Activated T-cell treated with anti-CD3 and anti-CD28 coated beads, Interleukin-2, amount 50 U/mL, for 72 hours (primary cell): ENCODE measurements at places on chromosomes 2 and 18. TPM values are rescaled to one million over a fixed set of nuclear protein-coding genes. Genes with fewer than 3 reads are reported as not detected.

C1QL2 gene
- total RNA-seq = not detected

PAX8 gene
- 4.3 TPM for total RNA-seq

MAIP1 gene
- 34.6 TPM for total RNA-seq

ACADL gene
- not detected for total RNA-seq

SLC11A1 gene
- total RNA-seq = not detected

CHRNG gene
- not detected for total RNA-seq

INPP5D gene
- 64.8 TPM for total RNA-seq

UCN gene
- total RNA-seq = 7.6 TPM

KCNK3 gene
- not detected for total RNA-seq

NAGK gene
- 51.3 TPM for total RNA-seq

GRCh38 chr18:6960656-6961055 lies 156.9 kb downstream of the LAMA1 start:
- DNase-seq = no peak

DNA sequence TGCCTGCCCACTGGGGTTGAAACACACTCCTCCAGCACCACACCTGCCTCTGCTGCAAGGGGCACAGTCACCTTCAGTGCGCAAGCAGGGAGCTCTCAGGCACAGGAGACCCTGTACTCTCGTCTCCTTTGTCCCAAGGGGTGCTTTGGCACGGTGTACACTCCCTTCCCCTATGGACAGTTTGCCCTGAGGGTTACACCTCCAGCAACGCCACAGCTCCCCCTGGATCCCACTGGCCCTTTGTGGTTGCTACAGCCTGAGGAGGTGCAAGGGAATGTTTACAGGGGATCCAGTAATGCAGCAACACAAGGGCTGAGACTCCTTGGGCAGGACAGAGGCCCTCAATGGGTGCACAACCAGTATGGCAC lies 45.2 kb upstream of the FAM117B start:
- DNase-seq = no peak

DNA sequence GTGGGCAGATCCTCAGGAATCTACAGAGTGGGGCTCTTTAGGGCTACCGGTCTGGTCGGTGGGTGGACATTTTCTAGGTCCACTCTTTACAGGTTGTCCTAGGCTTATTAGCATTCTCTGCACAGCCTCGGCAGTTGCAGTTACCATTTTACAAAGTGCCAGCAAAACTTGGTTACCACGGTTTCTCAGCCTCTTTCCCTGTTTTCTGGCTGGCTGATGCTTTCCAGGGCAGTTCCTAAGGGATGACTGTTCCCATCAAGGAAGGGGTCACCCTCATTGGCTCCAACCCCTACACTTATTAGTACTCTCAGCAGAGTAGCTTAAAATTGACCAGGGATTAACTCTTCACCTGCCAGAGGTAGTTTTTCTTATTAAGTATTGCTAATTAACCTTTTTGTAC lies 2.0 kb upstream of the AQP4 start:
- no peak for DNase-seq

DNA sequence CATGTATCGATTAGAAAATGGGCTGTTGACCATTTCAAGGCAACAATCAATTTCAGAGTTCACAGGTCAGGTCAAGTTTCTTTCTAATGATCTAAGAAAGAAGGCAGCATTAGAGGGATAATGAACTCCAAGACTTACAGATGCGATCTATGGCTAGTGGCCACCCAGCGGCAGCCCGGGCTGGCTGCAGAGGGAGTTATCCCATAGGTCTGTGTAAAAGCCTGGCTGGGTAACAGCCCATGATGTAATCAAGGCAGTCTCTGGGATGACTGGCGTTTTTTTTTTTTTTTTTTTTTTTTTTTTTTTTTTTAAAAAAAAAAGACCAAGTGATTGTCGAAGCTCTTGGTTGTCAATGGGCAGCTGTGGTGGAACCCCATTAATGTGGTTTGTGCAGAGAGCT lies 171.1 kb upstream of the SKOR2 start:
- no peak for DNase-seq

DNA sequence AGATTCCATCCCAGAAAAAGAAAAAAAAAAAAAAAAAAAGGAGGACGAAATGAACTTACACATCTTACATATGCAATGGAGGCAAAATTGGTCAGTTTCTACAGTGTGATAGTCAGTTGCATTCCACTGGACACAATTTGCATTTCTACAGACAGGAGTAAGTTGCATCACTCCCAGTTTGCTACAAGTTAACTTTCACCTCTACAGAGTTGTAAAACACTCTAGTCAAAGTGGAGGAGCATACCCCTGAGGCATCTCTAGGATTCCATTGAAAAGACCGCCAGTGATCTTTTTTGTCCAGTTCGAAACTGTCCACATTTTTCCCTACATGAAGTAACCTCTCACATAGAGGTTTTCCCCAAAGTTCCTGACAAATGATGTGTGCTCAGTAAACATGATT lies 202.8 kb downstream of the VAPA start:
- DNase-seq = no peak

DNA sequence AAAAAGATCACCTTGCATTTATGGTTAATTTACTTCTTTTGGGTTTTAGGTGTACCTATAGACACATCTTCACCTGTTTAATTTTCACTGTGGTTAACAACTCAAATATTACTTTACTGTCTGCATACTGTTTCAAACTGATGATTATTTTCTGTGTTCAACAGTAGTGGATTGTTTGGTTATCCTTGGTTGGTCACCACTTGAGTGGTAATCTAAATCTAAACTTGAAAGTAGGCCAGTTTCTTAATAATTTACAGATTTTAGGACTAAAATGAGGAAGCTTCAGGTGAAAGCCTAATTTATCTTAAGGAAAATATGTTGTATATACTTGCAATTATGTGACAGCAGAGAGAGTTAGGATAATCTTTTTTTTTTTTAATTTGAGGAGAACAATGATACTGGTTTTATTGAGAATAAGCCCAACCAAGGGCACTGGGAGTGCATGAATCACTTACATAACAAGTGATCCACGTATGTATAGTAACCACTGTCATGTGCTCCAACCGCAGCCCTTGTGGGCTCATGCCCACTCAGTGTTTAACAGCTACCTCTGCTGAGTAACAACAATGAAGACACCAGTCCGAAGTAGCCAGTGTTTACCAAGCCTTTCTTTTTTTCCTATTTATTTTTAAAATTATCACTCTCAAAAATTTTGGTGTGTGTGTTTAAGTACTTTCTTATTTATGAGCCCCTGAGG lies 31.0 kb upstream of the WDSUB1 start:
- DNase-seq = no peak

DNA sequence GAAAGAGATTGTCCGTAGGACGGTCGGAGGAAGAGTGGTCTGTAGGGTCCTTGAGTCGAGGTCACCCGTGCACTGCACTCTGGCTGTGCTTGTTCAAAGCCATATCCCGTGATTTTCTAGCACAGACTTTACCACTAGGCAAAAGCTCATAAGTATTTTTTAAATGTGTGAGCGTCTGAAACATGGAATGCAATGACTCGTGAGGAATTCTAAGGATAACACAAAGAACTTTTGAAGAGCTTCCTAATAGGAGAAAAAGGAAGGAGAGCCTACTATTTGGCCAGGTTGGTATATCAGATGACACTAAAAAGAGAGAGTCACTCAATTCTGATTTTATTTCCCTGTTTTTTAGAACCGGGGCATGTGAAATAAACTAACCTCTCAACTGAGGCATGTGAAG lies 68.3 kb downstream of the CD28 start:
- DNase-seq = no peak

DNA sequence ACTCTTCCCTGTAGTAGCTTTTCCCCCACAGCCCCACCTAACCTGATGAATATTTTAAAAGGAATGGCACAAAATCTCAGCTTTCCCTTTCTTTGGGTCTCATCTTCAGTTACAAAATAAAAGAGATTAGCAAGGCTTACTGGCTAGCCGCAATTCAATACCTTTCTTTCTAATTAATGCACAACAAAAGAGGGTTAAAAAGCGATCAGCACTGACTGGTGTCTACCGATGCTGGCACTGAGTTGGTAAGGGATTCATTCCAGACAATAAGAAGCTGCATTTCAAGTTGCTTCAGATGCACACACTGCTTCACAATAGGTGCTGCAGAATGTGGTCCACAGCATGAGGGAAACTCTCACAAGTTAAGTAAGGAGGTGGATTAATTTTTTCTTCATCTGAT lies 41.9 kb downstream of the HDHD2 start:
- DNase-seq = no peak

- DNase-seq = peak; percentile 12
These were observed 203.5 kb upstream of the TWIST2 start for GRCh38 chr2:238644095-238645081.

- no peak for DNase-seq
These were observed 324.0 kb downstream of the PARD3B start for GRCh38 chr2:204869132-204869823.
